ENCODE measurements at places on chromosomes 1 and 21.

DNA sequence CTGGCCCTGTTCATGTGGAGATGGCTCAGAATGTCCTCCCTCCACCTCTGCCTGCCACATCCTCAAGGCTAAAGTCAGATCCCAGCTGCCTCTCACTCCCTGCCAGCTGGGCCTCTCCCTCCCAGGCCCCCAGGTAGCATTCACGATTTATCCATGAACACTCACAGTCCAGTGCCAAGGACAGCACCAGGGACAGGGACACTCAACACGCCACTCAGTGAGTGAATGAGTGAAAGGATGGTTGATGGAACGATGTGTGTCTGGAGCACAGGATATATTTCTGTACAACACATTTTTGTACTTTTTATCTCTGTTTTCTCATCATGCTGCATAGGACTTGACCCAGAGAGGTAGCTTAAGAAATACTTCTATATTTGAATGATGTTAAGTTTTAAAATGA, 10.1 kb downstream of the CYP4A11 start:
- DNase-seq = no peak

DNA sequence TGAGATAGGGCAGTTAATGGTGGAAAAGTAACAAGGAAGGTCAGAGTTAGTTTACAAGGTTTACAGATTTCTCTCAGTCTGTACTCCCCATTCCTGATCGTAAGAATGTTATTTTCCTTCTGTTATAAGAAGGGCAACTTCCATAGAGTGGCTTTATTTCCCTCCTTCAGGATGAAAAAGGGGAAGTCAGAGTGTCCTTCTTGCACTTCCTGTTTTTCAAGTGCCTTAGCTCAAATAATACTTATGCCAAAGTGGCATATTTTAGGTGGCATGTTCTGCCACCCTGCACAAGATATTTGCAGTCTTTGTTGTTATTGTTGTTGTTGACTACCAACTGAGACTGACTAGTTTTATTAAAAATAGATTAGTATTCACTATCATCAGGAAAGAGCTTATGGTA, 730.7 kb upstream of the ADGRL4 start:
- DNase-seq = no peak

DNA sequence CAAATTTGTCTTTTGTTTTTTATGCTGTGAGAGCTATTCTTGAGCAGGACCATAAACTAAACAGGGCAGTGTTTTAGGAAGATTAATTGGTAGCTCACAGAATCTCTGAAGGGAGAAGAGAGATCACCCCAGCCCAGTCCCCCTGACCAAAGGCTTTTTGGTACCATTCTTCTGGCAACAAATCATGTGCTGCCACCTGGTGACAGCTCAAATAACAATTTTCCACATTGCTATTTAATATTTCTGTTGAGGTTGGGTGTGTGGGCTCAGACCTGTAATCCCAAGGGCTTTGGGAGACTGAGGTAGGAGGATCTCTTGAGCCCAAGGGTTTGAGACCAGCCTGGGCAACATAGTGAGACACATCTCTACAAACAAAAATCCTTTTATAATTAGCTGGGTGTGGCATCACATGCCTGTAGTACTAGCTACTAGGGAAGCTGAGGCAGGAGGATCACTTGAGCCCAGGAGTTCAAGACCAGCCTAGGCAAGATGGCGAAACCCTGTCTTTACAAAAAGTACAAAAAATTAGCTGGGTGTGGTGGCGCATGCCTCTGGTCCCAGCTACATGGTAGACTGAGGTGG, 2.2 kb upstream of the TESK2 start:
- peak; percentile 53 for DNase-seq

DNA sequence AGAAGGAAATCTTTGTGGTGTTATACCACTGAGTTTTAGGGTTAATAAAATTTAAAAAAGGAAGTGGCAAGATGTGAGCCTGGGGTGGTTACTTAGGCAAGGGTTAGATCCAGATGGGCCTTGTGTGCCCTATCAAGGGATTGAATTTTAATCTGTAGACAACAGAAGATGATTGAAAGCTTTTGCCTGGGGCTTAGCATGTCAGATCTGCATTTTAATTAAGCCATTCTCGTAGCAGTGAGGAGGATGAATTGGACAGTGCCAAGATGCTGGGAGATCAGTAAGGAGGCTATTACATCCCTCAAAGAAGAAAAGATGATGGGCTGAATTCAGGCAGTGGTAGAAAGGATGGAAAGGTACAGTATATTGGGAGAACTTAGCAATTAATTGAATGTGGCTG, 42.3 kb downstream of the HMGB4 start:
- DNase-seq = no peak

DNA sequence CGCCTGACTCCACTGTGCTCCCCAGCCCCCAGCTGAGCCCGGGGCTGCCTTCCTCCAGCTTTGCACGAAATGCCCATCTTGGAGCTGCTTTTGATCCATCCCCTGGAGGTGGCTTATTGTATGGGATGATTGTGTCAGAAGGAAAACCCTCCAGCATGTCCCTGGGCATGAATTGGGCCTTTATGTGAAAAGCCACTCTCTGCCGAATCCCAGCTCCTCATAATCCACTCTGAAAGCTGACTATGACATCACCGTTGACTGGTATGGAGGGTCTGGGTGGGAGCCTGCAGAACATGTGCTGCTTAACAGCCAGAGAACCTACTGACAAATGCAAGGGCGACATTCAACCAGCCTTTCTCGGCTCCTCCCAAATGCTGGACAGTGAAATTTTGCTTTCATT, 74.6 kb downstream of the NENF start:
- DNase-seq = no peak

DNA sequence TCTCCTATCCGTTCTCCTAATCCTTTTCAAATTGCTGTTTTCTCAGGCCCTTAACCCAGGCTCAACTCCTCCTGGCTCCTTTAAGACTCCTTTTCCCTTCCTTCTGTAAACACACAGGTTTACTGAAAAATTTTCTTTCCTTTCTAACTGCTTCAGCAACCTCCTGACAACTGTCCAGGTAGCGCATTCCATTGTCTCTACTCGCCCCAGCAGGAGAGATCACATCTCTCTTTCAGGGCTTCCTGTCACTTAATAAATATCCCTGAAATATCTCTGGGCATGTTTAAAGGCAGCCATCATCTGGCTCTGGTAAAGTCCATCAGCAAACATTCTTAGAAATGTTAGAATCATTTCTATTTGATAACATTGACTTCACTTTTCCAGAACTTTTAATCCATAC, 211.2 kb upstream of the PTBP2 start:
- no peak for DNase-seq

- no peak for DNase-seq
Observed at GRCh38 chr1:232553050-232553754, 76.7 kb downstream of the SIPA1L2 start.

DNA sequence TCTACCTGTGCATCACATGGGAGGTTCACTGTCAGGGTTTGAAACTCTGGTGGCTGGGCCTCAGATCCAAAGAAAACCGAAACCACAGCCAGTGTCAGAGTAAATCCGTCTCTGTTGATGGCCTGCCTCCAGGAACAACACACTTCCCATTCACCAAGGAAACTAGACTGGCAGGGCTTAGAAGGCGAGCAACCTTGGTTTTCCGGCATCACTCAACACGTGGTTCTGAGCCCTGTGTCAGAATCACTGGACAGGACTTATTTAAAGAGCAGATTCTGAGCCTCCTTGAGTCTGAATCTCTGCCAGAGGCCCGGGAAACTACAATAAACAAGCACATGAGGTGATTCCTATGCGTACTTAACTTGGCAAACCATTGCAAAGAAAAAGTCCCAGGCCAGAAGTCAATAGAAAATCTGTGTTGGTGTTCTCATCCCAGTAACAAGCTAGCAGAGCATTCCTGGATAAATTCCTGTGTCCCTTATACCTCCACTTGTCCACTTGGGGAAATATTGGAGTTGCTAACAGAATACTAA, 70.0 kb downstream of the KCTD3 start:
- DNase-seq = no peak

GRCh38 chr1:87953732-87954344, 625.2 kb downstream of the LMO4 start:
- peak; percentile 20 for DNase-seq

DNA sequence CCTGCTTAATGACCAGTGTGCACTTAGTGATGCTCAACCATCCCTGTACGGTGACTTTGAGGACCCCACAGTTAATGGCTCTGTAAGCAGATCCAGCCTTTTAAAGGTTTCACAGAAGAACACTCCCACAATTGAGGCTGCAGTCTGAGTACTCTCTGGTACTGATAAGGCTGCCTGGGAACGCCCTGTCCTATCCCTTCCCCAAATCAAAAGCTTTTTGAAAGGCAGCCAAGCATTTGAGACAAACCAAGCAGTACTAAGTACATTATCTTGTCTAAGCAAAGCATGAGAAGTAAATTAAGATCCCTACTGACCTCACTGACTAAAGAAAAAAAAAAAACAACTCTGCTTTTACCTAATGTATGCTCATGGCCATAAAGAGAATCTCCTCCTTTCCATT, 60.7 kb downstream of the SH3GLB1 start:
- no peak for DNase-seq

- no peak for DNase-seq
Observed at GRCh38 chr1:38026592-38027200, 14.2 kb downstream of the UTP11 start.

All from GM19239 (cell line).